HT-29 (cell line): ENCODE measurements at places on chromosomes 16 and 17. TPM values are rescaled to one million over a fixed set of nuclear protein-coding genes. Genes with fewer than 3 reads are reported as not detected.
A peak's percentile ranks its signal among the peaks of the same experiment; 100 is the strongest.

Gene PRPSAP1
- total RNA-seq, result 31.7 and 35.5 TPM in 2 replicates

DNA sequence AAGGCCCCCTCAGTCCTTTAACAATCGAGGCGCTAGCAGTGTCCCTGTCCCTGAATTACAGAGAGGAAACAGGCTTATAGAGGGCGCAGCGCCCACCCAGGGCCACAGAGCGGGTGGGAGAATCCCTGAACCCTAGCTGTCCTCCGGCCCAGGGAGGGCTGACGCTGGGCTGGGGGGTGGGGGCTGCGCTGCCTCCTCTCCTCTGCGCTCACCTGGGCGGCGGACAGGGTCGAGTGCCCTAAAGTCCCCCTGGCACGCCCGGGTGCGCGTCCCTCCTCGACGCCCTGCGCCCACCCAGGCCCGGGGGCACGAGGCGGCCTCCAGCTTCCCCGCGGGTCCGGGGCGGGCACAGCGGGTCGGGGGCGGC is 200.4 kb upstream of the N4BP1 start:
- DNase-seq, result no peak

Gene ENKD1
- total RNA-seq, result 52.6 and 58.8 TPM in 2 replicates

- peak; percentile 71 for DNase-seq
Observed at GRCh38 chr17:81509207-81509971, 3.2 kb downstream of the ACTG1 start.

DNA sequence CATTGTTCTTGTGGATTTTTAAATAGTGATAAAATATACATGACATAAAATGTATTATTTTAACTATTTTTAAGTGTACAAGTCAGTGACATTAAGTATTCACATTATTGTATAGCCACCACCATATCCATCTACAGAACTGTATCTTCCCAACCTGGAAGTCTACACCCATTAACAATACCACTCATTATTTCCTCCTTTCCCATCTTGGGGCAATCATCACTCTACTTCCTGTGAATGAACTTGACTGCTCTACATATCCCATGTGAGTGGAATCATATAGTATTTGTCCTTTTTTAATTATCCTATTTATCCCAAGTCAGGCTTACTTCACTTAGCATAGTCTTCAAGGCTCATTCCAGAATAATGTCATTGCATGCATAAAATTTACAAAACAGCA is 40.7 kb upstream of the MMP2 start:
- no peak for DNase-seq

Gene MEFV
- total RNA-seq, result 0.13 TPM in 1 of 2 replicates, not detected in the other

DNA sequence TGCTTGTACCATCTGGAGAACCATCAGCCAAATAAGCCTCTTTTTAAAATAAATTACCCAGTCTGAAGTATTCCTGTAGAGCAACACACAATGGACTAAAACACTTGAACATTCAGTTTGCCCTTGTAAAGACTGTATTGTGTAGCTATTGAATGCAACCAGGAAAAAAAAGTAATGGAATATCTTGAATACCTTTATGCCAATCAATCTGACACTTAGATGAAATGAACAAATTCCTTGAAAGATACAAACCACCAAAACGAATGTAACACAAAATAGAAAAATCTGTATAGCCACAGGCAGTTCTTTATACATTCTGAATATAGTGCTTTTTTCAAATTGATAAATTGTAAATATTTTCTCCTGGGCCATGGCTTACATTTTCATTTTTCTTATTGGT is 63.3 kb upstream of the KCNJ16 start:
- DNase-seq, result no peak

DNA sequence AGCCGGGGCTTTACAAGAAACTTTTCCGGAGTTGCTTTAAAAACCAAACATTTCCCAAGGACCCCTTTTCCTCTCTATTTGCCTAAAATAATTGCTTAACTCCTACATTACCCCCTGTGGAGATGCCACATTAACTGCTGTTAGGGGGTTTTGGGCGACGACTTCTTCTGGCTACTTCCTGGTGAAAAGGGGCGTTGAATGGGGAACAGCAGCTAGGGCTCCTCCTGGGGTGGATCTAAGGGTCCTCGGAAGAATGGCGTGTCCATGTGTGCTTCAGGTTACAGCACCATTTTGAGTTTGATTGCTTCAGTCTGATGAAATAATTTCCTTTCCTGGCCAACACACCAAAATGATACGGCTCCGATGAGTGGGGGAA is 22.0 kb downstream of the ABCC1 start:
- no peak for DNase-seq

DNA sequence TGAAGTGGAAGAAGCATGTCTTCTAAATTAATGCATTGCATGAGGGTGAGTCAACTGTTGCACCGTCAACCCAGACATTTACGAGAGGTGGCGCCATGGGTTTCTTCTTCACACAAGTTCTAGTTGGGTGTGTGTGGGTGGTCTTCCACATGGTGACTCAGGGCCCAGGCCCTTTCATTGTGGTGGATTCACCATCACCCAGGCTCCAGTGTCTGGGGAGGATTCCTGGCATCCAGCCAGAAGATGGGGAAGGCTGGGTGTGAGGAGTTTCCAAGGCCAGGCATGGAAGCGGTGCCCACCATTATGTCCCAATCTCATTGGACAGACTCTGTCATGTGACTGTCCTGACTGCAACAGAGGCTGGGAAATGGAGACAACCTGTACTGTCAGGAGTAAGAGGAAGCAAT is 21.4 kb upstream of the JPH3 start:
- DNase-seq, result no peak

Gene IRF8
- total RNA-seq, result 0.23 TPM in 1 of 2 replicates, not detected in the other

DNA sequence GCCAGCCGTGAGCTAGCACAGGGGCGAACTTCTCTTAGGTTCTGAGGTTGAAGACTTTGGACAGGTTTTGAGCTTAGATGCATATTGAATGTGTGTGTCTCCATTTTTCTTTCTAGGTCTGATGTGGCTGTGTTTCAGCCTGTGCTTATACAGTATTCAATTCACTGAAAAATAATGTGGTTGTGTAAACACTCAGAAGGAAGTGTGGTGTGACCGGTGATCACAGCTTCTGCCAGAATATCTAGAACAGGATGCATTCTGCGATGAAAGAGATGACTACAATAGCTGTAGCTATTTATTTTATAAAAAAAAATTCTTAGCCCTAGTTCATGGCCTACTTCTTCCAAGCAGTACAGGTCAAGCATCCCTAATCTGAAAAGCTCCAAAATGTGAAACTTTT is 64.4 kb downstream of the MAP2K6 start:
- DNase-seq, result no peak

GRCh38 chr17:81715872-81716673 is 4.0 kb downstream of the SLC25A10 start:
- no peak for DNase-seq

- peak; percentile 80 for DNase-seq
Observed at GRCh38 chr16:641326-642188, at the start of gene MCRIP2. TSS of gene MCRIP2 (plus strand) at chr16:641828. CDS start at chr16:641992, 164 bp downstream.

GRCh38 chr17:79812353-79813258 is 15.7 kb upstream of the CBX8 start:
- no peak for DNase-seq

Gene GPR142
- total RNA-seq, result 0.15 and 1.3 TPM in 2 replicates

GRCh38 chr17:50972577-50972976 is 106.4 kb upstream of the TOB1 start:
- no peak for DNase-seq

DNA sequence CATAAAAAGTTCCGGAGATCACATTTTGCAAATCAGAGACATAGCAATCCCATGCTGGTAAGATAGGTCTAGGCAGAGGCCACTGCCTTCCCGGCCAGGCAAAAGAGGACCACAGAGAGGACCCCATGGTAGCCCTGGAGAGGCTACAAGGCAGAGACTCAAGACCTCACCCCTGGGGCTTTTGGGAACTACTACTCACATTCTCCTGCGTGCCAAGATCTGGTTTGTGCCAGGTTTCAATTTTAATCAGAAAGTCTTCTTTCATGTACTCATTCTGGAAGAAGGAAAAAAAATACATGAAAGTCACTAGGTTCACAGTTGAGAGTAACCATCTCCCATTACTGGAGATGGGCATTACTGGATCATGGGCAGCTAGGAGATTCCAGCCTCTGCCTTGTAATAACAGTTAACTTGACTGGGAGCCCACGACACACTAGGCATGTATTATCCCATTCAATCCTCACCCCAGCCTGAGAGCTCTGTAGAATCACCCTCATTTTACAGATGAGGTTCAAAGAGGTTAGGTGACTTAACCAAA is 21.2 kb downstream of the PITPNA start:
- DNase-seq, result no peak

GRCh38 chr17:30357476-30357875 is 21.3 kb upstream of the CPD start:
- no peak for DNase-seq

Gene PFN1
- 2,317 and 2,656 TPM in 2 replicates for total RNA-seq

GRCh38 chr17:39996800-39997199 is 16.2 kb downstream of the PSMD3 start:
- DNase-seq, result no peak

- DNase-seq, result no peak
Observed at GRCh38 chr16:79723583-79724168, 123.1 kb upstream of the MAF start.

- no peak for DNase-seq
Observed at GRCh38 chr16:51055434-51055833, 95.6 kb downstream of the SALL1 start.

- no peak for DNase-seq
Observed at GRCh38 chr17:67620636-67621035, 97.1 kb upstream of the NOL11 start.

Gene NPW
- total RNA-seq, result 0.91 and 2.7 TPM in 2 replicates

Gene ZNF597
- 0.76 and 1.2 TPM in 2 replicates for total RNA-seq

- no peak for DNase-seq
Observed at GRCh38 chr17:39223907-39224777, 1.6 kb downstream of the STAC2 start.

GRCh38 chr17:19448341-19449268 is 37.6 kb downstream of the RNF112 start:
- DNase-seq, result no peak

Gene VMO1
- 0.58 TPM in 1 of 2 replicates, not detected in the other for total RNA-seq

DNA sequence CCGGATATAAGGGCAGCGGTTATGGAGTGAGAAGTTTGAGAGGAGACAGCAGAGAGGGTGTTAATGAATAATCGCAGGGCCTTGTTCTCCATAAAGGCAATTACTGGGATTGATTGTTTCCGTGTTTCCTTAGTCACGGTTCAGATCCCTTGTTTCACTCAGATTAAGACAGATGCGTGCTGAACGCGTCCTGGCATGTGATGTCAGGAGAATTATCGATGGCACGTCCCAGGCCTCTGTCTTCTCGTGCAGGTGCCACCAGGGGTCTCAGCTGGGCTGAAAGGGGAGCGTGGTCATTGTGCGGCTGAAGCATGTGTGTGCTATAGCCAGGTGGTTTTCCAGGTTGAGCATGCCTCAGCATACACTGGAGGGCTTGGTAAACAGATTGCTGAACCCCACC is 142.4 kb upstream of the NOL11 start:
- DNase-seq, result peak; percentile 72
